ENCODE measurements at places on chromosomes 6 and 20. TPM values are rescaled to one million over a fixed set of nuclear protein-coding genes. Genes with fewer than 3 reads are reported as not detected.

DNA sequence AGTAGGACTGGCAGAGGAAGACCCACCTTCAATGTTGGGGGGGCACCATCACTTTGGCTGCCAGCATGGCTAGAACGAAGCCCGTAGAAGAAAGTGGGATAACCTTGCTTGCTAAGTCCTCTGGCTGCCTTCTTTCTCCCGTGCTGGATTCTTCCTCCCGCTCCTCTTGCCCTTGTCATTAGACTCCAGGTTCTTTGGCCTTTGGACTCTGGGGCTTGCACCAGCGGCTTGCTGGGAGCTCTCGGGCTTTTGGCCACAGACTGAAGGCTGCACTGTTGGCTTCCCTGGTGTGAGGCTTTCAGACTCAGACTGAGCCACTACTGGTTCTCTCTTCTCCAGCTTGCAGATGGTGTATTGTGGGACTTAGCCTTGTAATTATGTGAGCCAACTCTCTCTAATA is 28.2 kb downstream of the GSTA2 start:
- H3K36me3 ChIP-seq, result no peaks in the 10 kb centered on the region
- no peak overlapping the region for H3K4me3 ChIP-seq
- no peak overlapping the region for H3K27ac ChIP-seq
- H3K27me3 ChIP-seq, result no peaks in the 10 kb centered on the region
- DNase-seq, result peak; percentile 48

Gene OOEP
- total RNA-seq, result not detected

GRCh38 chr6:13526727-13527670 is 39.6 kb upstream of the GFOD1 start:
- H3K4me1 ChIP-seq, result no peaks in the 10 kb centered on the region
- no peak for DNase-seq
- no peaks in the 10 kb centered on the region for H3K27me3 ChIP-seq
- no peak overlapping the region for H3K4me3 ChIP-seq
- H3K36me3 ChIP-seq, result no peaks in the 10 kb centered on the region

DNA sequence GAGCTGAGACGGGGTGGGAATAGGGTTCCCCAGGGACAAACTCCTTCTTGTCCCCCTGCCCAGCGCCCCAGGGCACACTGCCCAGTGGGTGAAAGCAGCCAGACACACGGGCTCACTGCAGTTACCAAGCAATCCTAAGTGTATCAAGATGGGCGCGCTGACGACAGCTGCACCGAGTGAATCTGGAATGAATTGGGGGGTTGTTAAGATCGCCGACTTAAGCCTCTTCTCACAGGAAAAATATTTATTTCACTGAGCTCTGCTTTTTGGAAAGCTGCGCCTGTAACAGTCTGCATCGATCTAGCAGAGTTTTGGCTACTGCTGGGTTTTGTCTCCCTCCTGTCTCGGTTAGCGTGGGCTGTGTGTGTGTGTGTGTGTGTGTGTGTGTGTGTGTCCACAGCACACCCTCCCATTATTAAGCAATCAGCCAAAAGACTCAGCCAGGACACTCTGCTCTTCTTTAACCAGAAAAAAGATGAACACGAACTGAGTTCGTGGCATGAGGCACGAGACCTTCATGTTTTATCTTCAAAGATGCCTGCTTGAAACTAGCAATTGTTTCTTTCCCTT is 35.9 kb downstream of the RIPOR3 start:
- H3K27ac ChIP-seq, result peak overlapping the region; percentile 93
- DNase-seq, result peak; percentile 76
- H3K27me3 ChIP-seq, result no peaks in the 10 kb centered on the region
- H3K36me3 ChIP-seq, result no peaks in the 10 kb centered on the region
- H3K4me1 ChIP-seq, result peaks cover 33% of the 10 kb centered on the region

DNA sequence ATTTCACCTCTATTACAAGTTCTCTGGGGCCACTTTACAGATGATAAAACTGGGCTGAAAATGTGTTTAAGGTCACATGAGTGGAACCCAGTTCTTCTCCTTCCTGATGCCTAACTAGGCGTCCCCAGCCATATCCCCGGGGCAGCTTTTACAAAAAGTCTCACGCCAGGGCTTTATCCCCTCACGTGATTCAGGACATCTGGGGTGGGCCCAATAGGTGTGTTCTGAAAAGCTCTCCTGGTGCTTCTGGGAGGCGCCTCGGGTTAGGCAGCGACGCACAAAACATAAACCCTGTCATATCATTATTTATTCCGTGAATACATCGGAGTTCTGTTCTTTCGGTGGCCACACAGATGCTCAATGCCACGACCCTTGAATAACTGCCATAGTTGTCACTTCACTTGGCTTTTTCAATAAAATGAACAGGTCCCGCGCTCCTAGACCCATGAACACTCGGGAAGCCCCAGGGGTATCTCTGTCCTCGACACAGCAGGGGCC is 32.1 kb downstream of the SF3B5 start:
- H3K36me3 ChIP-seq, result no peaks in the 10 kb centered on the region
- peak overlapping the region; percentile 57 for H3K4me3 ChIP-seq
- H3K4me1 ChIP-seq, result peaks cover 11% of the 10 kb centered on the region
- no peak overlapping the region for H3K27ac ChIP-seq
- peaks cover 59% of the 10 kb centered on the region for H3K27me3 ChIP-seq
- DNase-seq, result peak; percentile 9

Gene CDC5L
- 23.1 TPM for total RNA-seq
